ENCODE measurements at places on chromosomes 2 and 18. TPM values are rescaled to one million over a fixed set of nuclear protein-coding genes. Genes with fewer than 3 reads are reported as not detected.

DNA sequence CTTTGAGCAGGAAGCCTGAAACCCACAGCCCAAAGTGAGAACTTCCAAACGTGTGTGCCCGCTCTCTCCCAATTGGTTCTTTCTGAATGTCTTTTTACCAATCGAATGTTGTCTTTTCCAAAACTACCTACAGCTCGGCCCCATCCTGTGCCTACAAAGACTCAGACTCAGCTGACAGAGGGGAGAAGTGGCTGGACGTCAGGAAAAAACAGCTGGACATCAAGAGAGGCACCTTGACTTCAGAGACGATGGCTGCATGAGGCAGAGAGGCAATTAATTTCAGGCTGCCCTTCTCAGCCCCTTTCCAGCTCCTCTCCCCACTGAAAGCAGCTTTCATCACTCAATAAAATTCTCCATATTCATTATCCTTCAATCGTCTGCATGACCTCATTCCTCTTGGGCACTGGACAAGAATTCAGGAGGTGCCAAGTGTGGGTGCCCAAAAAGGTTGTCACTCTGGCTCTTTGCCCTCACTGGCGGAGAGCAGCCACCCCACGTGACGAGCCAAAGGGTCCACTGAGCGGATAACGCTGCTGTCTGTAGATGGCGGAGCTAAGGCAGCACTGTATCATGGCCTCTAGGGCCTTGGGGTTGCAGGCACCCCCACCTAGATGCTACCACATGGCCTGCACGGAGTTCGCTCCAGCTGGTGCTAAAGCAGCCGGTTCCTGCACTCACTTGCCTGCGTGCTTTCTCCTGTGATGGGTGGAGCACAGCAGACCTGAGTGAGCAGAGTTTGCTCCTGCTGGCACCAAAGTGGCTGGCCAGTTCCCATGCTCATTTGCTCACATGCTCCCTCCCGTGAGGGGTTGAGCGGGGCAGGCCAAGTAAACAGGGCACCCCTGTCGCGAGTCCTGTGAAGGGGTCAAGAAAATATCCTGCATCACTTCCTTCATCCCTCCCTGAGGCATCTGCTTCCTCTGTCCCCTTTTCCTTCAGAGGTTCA, 37.9 kb downstream of the FAM210A start:
- DNase-seq: no peak

GRCh38 chr2:221001381-221001801, 570.7 kb downstream of the EPHA4 start:
- DNase-seq: no peak

GRCh38 chr2:119219873-119220272, 3.8 kb upstream of the STEAP3 start:
- DNase-seq: no peak

- no peak for DNase-seq
Measured at GRCh38 chr2:205682971-205683501, 735 bp downstream of the NRP2 start.

GRCh38 chr18:2881088-2881839, 34.5 kb downstream of the EMILIN2 start:
- DNase-seq: no peak

DNA sequence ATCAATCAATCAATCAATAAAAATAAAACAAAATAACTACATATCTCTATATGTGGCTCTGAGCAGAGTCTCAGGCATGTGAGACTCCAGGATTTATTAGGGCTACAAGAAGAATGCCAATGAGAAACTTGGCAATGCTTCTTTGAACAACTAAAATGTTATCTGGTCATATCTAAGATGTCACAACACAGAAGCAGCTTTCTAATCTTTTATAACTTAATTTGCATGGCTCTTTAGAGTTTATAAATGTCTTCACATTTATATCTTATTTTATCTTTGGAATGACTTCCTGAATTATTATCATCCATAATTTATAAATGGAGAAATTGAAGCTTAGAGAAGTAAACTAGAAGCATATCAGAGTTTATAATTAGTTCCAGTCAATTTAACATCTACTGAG, 14.9 kb upstream of the MAP4K3 start:
- DNase-seq: no peak

The FEZ2 gene
- 20.3 TPM for polyA plus RNA-seq

The EFHD1 gene
- polyA plus RNA-seq: 263 TPM

- DNase-seq: no peak
Measured at GRCh38 chr2:180040146-180040925, 33.2 kb upstream of the CWC22 start.

The RBBP8 gene
- polyA plus RNA-seq: 11.5 TPM

- no peak for DNase-seq
Measured at GRCh38 chr2:19141234-19142004, 217.0 kb downstream of the OSR1 start.

The RESP18 gene
- polyA plus RNA-seq: not detected
